ENCODE measurements at places on chromosomes 5 and 9.

- DNase-seq, result no peak
Observed at GRCh38 chr9:109811876-109812275, 31.9 kb downstream of the PALM2AKAP2 start.

GRCh38 chr5:6554812-6555211 lies 78.0 kb downstream of the NSUN2 start:
- DNase-seq, result no peak

DNA sequence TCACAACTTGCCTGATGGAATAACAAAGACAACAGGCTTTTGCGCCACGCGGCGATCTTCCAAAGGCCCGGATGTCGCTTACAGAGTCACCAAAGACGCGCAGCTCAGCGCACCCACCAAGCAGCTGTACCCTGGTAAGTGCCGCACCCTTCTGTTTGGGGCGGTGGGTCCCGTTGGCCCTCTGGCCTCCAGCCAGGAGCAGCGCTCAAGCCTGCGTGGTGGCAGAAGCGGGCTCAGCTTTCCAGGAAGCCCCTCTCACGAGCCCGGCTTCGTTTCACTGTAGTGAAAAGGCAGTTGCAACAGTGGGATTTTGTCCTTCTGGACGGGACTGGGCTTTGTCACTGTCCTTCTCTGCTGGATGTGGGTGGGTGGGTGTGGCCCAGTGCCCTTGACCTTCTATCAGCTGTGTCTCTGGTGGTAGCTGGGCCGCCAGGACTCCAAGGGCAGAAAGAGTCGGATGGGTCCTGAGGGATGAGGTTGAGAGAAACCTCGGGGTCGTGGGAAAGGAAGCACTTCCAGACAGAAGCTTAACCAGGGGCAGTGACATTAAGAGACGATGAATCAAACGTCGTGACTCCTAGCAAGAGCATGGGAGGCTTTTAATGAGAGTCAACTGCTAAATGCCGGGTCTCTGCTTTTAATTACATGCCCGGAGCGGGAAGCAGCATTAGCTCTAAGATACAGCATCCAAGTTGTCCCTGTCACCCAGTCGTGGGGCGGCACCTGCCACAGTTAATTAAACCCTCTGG lies 49.5 kb downstream of the COL5A1 start:
- DNase-seq, result no peak

- DNase-seq, result no peak
Observed at GRCh38 chr9:34371886-34372466, 4.7 kb downstream of the MYORG start.
